ENCODE measurements at places on chromosomes 13 and 19. TPM values are rescaled to one million over a fixed set of nuclear protein-coding genes. Genes with fewer than 3 reads are reported as not detected.

TMEM59L gene
- total RNA-seq = 5.0 TPM

OVOL3 gene
- total RNA-seq = not detected

ACP7 gene
- 0.17 TPM for total RNA-seq

TNFRSF19 gene
- total RNA-seq = 85.6 TPM

CCDC122 gene
- 2.1 TPM for total RNA-seq

LMTK3 gene
- total RNA-seq = under 0.01 TPM

XAB2 gene
- 37.0 TPM for total RNA-seq

FLT1 gene
- 0.16 TPM for total RNA-seq

ADGRE3 gene
- total RNA-seq = not detected

CRX gene
- total RNA-seq = not detected

TRAPPC5 gene
- 218 TPM for total RNA-seq

NACC1 gene
- total RNA-seq = 19.6 TPM

TMPRSS9 gene
- total RNA-seq = not detected

DNAJB1 gene
- total RNA-seq = 63.5 TPM

MAP2K2 gene
- total RNA-seq = 192 TPM

KLK4 gene
- not detected for total RNA-seq

WDR88 gene
- 0.17 TPM for total RNA-seq

GARRE1 gene
- 6.6 TPM for total RNA-seq

NR2C2AP gene
- total RNA-seq = 3.3 TPM

LAIR1 gene
- total RNA-seq = not detected

OSCAR gene
- total RNA-seq = not detected

DNAJC15 gene
- 29.4 TPM for total RNA-seq

ATP1A3 gene
- not detected for total RNA-seq

UBXN6 gene
- total RNA-seq = 176 TPM

LGALS7B gene
- 1.9 TPM for total RNA-seq

CCNA1 gene
- total RNA-seq = 1.2 TPM

TPTE2 gene
- not detected for total RNA-seq

ING1 gene
- total RNA-seq = 19.3 TPM

PHLDB3 gene
- total RNA-seq = 18.4 TPM

SLC25A42 gene
- total RNA-seq = 4.5 TPM

GFY gene
- total RNA-seq = not detected

SLC46A3 gene
- total RNA-seq = 2.5 TPM

RYR1 gene
- under 0.01 TPM for total RNA-seq

FOXA3 gene
- not detected for total RNA-seq

IL4I1 gene
- total RNA-seq = 0.47 TPM

OR1M1 gene
- total RNA-seq = not detected

PLA2G4C gene
- total RNA-seq = 3.0 TPM

MARK4 gene
- total RNA-seq = 15.9 TPM

RANBP3 gene
- 35.3 TPM for total RNA-seq

ZNF222 gene
- total RNA-seq = 7.9 TPM

ERFL gene
- not detected for total RNA-seq

CRTC1 gene
- 2.1 TPM for total RNA-seq

ZNF573 gene
- total RNA-seq = 4.8 TPM

PRSS57 gene
- total RNA-seq = not detected

IQCN gene
- 0.63 TPM for total RNA-seq

CALR3 gene
- total RNA-seq = not detected

TUBB4A gene
- total RNA-seq = not detected

ATP4A gene
- total RNA-seq = not detected

PTH2 gene
- not detected for total RNA-seq

SIGLEC12 gene
- total RNA-seq = not detected

MBD3L3 gene
- total RNA-seq = not detected
